ENCODE measurements at places on chromosomes 7 and 10.

DNA sequence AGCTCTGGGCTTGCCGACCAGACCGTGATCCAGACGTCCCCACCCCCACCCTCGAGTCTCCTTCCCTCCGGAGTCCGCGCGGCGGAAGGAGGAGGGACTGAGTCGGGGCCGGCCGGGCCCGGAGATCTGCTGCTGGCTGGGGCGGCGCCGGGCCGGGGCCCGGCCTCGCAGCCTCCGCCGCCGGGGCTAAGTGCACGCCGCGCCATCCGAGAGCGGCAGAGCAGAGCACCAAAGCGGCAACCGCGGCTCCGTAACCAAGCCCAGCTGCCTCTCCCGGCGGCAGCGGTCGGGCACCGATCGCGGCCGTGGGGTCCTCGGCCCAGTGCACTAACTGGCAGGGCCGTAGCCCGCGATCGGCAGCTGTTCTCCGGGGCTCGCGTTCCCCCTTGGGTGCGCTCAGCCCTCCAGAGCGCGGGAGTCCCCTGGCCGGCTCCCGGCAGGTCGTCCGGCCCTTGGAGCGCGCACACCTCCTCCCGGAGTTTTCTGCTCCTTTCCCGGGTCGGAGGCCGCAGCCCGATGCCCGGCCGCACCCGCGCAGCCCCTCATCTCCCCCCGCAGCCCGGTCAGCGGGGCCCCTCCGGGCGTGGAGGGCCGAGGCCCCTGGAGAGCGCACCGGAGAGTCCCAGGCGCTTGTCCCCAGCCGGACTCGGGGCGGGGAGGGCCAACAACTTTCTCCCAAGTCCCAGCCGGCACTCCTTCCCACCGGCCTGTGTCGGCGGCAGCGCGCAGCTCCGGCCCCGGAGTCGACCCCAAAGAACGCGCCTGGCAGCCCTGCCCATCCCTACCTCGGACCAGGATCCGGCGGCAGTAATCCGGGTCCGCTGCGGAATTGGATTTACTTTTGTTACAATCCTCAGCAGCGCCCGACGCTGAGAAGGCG is 799 bp downstream of the VAX1 start:
- peak; percentile 47 for DNase-seq

DNA sequence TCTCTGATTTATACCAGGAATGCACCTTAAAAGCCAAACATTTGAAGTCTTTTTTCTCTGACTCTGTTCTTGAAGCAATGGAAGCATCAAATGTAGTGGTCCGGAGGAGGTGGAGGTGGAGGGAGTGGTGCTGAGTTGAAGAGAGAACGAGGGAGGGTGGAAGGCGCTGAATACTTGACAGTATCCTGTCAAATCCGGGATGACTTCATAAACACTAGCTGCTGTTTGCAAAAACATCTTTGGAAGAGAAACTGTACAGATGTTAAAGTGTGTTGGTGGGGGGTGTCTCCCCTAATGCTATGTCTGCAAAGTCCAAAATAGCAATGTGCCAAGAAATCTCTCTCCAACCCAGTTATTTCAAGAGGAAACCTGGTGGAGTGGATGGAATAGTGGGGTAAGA is 328.5 kb upstream of the AUTS2 start:
- DNase-seq: no peak

GRCh38 chr10:22252224-22252800 is 34.5 kb upstream of the EBLN1 start:
- DNase-seq: peak; percentile 41

DNA sequence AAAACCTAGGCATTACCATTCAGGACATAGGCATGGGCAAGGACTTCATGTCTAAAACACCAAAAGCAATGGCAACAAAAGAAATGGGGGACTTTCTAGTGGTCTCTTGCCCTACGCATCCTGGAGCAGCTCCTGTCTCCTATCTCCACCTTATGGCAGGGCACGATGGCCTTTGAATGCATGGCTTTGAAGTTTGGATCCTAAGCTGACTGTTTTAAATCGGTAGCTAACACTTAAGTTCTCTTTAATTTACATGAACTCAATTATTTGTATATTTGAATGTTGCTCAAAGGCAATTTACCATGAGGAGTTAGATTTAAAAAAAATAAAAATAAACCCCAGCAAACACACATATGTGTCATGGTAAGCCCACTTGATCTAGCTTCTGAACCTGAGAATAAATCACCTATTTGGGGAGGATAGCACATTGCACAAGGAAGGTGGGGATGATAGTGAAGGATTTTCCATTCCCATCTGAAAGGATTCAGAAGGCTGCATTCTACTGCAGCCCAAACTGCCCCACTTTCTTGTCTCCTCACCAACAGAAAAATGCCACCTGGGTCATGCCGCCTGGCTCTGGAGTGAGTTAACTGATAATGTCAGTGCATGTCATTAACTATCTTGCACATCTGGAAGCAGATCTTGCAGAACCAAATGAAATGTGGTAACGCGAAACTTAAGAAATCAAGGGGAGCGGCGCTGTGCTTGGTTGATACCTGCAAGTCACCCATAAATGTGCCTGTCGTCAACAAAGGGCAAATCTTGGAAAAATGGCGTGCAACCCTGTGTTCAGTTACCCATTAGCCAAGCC is 12.4 kb downstream of the KLF6 start:
- no peak for DNase-seq
